ENCODE measurements at places on chromosomes 12 and 14. TPM values are rescaled to one million over a fixed set of nuclear protein-coding genes. Genes with fewer than 3 reads are reported as not detected.

DNA sequence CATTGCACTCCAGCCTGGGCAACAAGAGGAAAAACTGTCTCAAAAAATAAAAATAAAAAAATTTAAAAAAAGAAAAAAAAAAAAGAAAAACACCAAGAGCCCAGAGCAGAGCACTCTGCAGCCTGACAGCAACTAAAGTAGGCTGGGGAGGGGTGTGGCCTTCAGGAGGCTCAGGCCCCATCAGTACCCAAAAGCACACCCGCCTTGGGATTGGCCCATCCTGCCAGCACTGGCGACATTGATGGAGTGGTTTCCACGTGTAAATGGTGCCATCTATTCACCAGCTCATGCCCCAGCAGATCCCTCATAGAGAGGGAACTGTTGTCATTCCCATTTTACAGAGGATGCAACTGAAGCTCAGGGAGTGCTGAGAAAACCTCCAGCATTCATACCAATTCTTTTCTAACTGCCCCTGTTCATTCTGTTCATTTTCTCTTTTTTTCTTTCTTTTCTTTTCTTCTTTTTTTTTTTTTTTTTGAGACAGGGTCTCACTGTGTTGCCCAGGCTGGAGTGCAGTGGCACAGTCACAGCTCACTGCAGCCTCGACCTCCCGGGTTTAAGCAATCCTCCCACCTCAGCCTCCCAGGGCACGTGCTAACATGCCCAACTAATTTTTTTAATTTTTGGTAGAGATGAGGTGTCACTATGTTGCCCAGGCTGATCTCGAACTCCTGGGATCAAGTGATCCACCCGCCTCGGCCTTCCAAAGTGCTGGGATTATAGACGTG is 89.3 kb downstream of the IRF2BPL start:
- DNase-seq, result no peak

The OTX2 gene
- not detected for polyA plus RNA-seq

The CPM gene
- polyA plus RNA-seq, result 6.2 TPM

The KRT83 gene
- 44.8 TPM for polyA plus RNA-seq

GRCh38 chr12:31478898-31479297 is 112.0 kb downstream of the DENND5B start:
- DNase-seq, result no peak

- DNase-seq, result no peak
These were observed 105.9 kb downstream of the CALM1 start for GRCh38 chr14:90502760-90503159.

The PTPN21 gene
- 7.2 TPM for polyA plus RNA-seq

The TCL1B gene
- not detected for polyA plus RNA-seq
